ENCODE measurements at places on chromosomes 7 and 10.

- peak; percentile 54 for DNase-seq
Measured at GRCh38 chr10:86443069-86443468, 76.5 kb upstream of the GRID1 start.

GRCh38 chr10:63264617-63265221 is 131.6 kb downstream of the NRBF2 start:
- no peak for DNase-seq

GRCh38 chr7:74202841-74203556 is 6.8 kb upstream of the LAT2 start:
- peak; percentile 62 for DNase-seq

GRCh38 chr7:28329661-28330363 is 82.5 kb upstream of the CREB5 start:
- DNase-seq, result no peak

- no peak for DNase-seq
Measured at GRCh38 chr10:96666741-96667140, 53.6 kb downstream of the PIK3AP1 start.

DNA sequence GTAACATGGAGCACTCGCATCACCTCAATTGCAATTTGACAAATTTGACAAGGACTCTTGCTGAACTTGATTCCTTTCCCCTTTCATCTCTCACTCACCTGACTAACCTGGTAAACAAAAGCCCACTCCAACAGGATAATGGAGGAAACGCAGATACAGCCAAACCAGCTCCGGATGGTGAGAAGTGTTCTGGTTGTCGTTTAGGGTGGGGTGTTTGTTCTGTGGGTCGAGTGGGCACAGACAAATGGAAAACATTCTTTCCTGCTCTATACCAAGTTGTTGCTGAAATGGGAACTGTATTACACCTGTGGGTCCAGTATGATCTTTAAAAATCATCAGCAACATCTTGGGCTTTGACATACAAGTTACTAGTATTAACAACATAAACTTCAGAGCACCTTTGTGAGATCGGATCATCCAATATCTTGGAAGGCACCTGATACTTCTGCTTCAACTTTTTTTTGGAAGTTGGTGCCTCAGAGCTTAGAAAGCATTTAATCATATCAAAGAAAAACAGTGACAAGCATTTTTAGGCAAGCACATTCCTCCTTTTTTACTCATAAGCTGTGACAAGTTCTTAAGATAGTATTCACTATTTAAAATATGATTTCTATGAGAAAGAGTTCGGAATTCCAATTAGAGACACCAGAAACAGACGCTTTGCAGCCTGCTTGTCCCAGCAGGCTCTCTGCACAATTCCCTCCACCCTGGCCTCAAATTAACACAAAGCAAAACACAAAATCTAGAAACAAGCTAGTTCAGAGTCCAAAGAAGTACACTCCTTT is 58.1 kb downstream of the CCDC186 start:
- DNase-seq, result no peak

DNA sequence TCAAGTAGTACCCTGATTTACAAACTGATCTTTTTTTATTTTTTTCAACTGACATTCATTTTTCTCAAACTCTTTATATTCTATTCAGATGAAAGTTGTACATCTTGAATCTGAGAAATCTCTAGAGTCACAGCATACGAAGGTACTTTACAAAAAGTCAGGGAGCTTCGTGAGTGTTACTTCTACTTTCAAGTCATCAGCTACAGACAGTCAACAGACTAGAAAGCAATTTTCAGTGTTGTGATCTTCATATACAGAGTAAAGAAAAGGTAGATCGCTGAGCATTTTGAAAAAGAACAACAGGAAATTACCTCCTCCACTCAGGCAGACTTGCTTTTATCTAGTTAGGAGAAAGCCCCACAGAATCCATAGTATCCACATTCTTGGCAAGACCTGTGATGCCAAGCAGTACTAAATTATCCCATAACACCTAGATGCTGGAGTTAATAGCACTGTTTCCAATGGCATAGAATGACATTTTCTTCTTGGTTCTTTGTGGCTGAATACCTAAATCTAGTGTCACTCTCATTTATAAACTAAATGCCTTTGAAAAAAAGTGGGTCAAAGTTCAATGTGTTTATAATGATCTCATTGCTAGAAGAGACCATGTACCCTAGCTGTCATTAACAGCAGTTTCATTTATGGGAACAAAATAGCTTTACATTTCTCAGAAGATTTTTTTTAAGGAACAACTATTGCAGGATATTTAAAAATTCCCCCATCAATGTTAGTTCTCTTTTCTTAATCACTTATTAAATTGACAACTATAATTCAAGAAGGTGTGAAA is 12.0 kb upstream of the ZNF800 start:
- DNase-seq, result no peak

- DNase-seq, result peak; percentile 60
Measured at GRCh38 chr10:95201736-95202135, 7.7 kb downstream of the ACSM6 start.

GRCh38 chr7:11726001-11726793 is 105.8 kb downstream of the THSD7A start:
- peak; percentile 59 for DNase-seq

DNA sequence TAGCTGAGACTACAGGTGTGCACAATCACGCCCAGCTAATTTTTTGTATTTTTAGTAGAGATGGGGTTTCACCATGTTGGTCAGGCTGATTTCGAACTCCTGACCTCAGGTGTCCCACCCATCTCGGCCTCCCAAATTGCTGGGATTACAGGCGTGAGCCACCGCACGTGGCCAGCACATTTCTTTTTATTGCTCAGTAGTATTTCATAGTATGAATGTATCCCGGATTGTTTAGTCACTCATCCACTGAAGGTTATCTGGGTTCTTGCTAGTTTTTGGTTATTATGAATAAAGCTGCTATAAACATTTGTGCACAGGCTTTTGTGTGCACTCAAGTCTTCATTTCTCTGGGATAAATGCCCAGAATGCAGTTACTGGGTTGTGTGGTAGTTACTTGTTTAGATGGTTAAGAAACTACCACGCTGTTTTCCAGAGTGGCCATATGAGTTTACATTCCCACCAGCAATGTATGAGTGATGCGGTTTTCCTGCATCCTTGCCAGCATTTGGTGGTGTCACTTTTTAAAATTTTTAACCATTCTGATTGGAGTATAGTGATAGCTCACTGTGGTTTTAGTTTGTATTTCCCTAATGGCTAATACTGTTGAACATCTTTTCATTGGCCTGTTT is 275.8 kb upstream of the LYZL1 start:
- DNase-seq, result no peak

DNA sequence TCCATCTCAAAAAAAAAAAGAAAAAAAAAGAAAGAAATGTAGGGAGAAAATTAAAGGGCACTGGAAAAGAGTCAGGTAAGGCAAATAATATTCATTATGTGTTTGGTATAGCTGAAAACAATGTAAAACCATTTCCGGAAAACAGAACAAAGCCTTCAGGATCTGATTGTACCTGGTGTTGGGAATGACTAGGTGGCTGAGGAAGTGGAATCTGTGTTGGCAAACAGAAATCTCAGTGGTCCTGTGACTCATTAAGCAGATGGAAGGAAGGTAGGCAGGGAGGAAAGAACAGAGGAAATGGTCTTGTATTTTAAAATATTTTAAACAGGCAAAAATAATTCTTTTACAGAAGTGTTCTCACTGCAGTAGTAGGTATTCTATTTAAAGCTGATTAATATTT is 55.7 kb upstream of the GATA3 start:
- DNase-seq, result peak; percentile 42

DNA sequence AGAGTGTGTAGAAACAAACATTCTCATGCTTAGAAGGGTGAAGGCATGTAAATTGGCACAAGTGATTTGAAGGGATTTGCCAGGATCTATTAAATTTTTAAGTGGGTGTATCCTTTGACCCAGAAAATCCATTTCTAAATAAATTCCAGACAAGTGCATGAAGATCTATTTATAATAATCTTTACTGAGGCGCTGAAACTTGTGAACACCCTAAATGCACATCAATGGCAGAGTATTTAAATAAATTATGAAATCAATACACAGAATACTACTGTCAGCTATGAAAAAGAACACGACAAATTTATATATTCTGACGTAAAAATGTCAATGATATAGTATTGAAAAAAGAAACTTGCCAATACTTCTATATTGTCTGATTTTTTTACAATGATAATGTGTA is 17.9 kb downstream of the ZNF777 start:
- no peak for DNase-seq

GRCh38 chr10:22228943-22229801 is 11.4 kb upstream of the EBLN1 start:
- DNase-seq, result peak; percentile 95

GRCh38 chr10:52459097-52459496 is 145.0 kb downstream of the DKK1 start:
- DNase-seq, result no peak
